Stimulated activated CD8-positive, alpha-beta memory T cell treated with anti-CD3 and anti-CD28 coated beads, Interleukin-7, amount 100 ng/mL, for 1 hour (primary cell): ENCODE measurements at places on chromosomes 6 and 20.

- no peak for DNase-seq
Observed at GRCh38 chr20:5779071-5779900, 29.1 kb downstream of the SHLD1 start.

GRCh38 chr6:18693881-18694280 lies 306.7 kb downstream of the RNF144B start:
- no peak for DNase-seq

GRCh38 chr6:163288915-163289314 lies 125.6 kb upstream of the QKI start:
- no peak for DNase-seq

DNA sequence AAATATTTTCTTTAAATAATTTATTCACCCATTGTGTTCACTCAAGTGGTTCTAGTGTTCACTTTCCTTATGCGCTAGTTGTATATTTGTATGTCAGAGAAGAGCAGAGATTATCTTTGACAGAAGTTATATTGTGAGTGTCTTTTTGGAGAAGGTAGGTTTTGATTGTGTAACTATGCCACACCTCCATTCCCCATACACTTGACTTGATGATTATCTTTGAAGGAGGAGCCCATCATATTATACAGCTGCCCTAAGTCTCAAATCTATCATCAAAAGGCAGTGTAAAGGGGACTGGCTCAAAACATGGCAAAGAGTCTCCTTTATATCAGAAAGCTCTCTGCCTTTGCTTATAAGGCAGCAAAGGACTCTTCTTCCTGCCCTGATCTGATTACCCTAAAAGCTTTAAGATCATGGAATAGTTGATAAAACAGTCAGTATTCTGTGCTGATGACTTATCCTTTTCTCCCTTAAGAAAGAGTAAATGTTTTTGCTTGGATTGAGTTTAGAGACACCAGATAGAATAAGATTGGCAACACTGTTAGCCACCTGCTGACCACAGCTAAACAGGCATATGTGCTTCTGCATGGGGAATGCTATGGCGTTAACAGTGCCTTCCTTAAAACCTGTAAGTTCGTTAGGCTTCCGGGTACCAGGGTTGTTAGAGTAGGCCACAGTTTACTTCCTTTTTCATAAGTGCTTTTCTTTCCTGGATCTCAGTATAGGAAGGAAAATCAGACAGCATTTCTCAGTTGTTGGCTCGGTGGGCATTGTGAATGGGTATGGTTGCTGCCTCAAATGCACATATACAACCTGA lies 22.6 kb downstream of the TOP1 start:
- no peak for DNase-seq

GRCh38 chr6:18390476-18390875 lies 3.3 kb downstream of the RNF144B start:
- no peak for DNase-seq

- DNase-seq = no peak
Observed at GRCh38 chr6:111552241-111552744, 53.4 kb downstream of the TRAF3IP2 start.

GRCh38 chr6:93494057-93494456 lies 74.7 kb upstream of the EPHA7 start:
- DNase-seq = no peak

DNA sequence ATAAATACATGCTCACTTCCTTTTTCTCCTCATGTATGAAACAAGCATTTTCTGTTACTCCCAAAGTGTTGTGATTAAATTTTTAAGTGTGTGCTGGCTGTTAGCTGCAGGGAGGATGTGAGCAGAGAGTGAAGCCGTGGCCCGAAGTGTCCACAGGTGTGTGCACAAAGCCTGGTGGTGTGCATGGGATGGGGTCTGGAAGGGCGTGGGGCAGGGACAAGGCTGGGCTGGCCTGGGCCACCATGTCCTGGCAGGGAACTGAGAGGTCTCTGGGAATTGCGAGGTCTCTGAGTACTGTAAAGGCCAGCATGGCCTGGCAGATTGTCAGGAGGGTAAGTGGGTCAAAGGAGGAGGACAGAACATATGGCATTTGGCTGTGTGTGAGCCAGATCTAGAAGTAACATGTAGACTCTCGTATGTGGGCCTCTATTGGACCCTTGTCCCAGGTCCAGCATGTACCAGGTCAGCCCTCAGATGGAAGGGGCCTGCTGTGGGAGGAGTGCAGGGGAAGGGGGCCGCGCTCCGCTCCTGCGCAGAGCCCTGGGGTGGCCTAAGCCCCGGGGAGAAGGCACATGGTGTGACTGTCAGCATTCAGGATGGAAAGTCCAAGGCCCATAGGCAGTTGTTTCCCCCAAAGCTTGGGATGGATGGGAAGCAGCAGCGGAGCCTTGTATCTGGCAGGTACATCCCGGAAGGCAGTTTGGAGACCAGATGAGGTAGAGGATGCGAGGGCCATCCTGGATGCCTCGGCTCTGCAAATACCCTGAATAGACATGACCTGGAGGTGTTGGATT lies 45.1 kb upstream of the PHACTR3 start:
- DNase-seq = no peak

- DNase-seq = no peak
Observed at GRCh38 chr6:89299466-89299850, 15.6 kb downstream of the GABRR2 start.

GRCh38 chr20:49856904-49857303 lies 44.3 kb downstream of the SLC9A8 start:
- DNase-seq = no peak
